Gastrocnemius medialis (tissue), 4 donors: ENCODE measurements at places on chromosomes 1 and 21. TPM values are rescaled to one million over a fixed set of nuclear protein-coding genes. Genes with fewer than 3 reads are reported as not detected.

GRCh38 chr1:109877776-109878175 lies 32.9 kb upstream of the CSF1 start:
- H3K27ac ChIP-seq: peak overlapping the region; percentile 74
- H3K27me3 ChIP-seq: no peaks in the 10 kb centered on the region
- H3K4me3 ChIP-seq: peak overlapping the region; percentile 14
- peaks cover 8% of the 10 kb centered on the region for H3K4me1 ChIP-seq
- H3K36me3 ChIP-seq: no peaks in the 10 kb centered on the region

GRCh38 chr21:36999131-36999898 lies 7.2 kb upstream of the RIPPLY3 start:
- no peak overlapping the region for H3K27ac ChIP-seq
- no peaks in the 10 kb centered on the region for H3K36me3 ChIP-seq
- H3K27me3 ChIP-seq: no peaks in the 10 kb centered on the region
- no peak for DNase-seq
- H3K4me1 ChIP-seq: no peaks in the 10 kb centered on the region

PAPPA2 gene
- not detected for total RNA-seq

GRCh38 chr1:161020509-161021164 lies at the start of gene F11R:
Gene F11R, minus strand, starts transcription at chr1:161021152. Its CDS starts 79 bp downstream, at chr1:161021073.
- H3K4me1 ChIP-seq: peaks cover 12% of the 10 kb centered on the region
- peaks cover 33% of the 10 kb centered on the region for H3K27me3 ChIP-seq
- peak within 1 kb of the TSS; percentile 79 for H3K27ac ChIP-seq
- peak within 1 kb of the TSS; percentile 65 for H3K4me3 ChIP-seq
- DNase-seq: peak; percentile 34

CD5L gene
- not detected for total RNA-seq

- H3K27me3 ChIP-seq: no peaks in the 10 kb centered on the region
- no peaks in the 10 kb centered on the region for H3K4me1 ChIP-seq
- no peaks in the 10 kb centered on the region for H3K36me3 ChIP-seq
- no peak overlapping the region for H3K4me3 ChIP-seq
- H3K27ac ChIP-seq: no peak overlapping the region
Measured at GRCh38 chr1:224783006-224783651, 146.3 kb upstream of the DNAH14 start.

OR2L3 gene
- not detected for total RNA-seq

DNA sequence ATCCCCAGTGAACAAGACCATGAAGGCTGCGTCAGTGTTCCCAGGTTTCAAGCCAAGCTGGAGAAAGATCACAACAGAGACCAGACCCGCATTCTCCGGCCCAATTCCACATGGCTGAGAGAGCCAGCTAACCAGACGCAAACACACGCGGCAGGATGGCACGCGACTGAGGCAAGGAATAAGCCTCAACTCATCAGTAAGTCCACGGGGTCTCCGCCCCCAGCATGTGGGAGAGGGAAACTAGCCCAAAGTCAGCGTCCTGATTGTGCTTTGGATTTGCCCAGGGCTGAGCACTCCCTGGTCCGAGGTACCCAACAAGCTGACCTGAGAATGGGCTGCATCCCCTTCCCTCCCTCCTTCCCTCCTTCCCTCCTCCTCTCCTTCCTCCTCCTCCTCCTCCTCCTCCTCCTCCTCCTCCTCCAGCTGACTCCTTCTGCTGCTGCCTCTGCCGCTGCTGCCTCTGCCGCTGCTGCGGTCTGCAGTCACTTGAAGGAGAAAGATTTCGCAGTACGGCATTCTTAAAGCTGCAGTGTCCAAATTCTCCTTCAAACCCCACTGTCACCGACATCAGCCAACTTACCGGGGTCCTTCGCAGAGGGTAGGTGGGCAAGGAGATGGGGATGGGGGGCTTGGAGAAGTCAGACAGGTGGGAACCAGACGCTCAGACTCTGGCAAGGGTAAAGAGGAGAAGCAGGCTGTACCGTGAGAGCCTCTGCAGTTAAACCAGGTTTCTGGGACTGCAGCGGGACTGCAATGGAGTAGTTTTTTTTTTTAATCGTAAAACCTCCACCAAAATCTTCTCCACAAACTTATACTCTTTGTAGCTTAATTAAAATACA lies 33.0 kb upstream of the H6PD start:
- DNase-seq: no peak
- no peaks in the 10 kb centered on the region for H3K36me3 ChIP-seq
- H3K27me3 ChIP-seq: peaks cover 37% of the 10 kb centered on the region

DNA sequence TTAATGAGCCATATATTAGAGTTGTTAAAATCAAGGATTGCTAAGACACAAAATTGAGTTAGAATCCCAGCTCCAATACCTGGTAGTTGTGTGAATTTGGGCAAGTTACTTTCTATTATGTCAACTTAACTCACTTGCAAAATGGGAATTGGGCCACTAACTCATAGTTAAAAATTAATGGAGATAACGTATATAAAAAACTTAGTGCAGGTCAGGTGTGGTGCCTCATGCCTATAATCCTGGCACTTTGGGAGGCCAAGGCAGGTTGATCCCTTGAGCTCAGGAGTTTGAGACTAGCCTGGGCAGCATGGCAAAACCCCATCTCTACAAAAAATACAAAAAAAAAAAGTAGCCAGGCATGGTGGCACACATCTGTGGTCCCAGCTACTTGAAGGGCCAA lies 57.5 kb downstream of the SRSF11 start:
- H3K27ac ChIP-seq: no peak overlapping the region
- peaks cover 17% of the 10 kb centered on the region for H3K36me3 ChIP-seq
- H3K4me1 ChIP-seq: no peaks in the 10 kb centered on the region
- DNase-seq: no peak
- no peaks in the 10 kb centered on the region for H3K27me3 ChIP-seq
- H3K4me3 ChIP-seq: no peak overlapping the region

DNA sequence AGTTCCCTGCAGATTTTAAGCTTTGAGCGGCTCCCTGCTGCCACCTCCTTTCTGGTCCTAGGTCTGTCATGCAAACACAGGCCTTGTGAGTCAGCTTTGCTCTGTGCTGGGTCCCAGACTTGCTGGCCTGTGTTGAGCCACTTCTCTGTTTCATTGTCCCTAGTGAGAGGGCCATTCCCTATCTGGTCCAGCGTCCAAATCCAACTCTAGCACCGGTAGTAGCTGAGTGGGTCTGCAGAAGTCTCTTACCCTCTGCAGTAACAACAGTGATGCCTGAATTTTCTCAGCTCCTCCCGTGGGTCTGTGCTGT lies 5.8 kb downstream of the TTC22 start:
- DNase-seq: no peak
- H3K36me3 ChIP-seq: no peaks in the 10 kb centered on the region
- H3K27ac ChIP-seq: no peak overlapping the region
- H3K4me1 ChIP-seq: no peaks in the 10 kb centered on the region
- H3K27me3 ChIP-seq: peaks cover 9% of the 10 kb centered on the region

- DNase-seq: no peak
- H3K27me3 ChIP-seq: no peaks in the 10 kb centered on the region
- H3K36me3 ChIP-seq: no peaks in the 10 kb centered on the region
- peak overlapping the region; percentile 63 for H3K4me3 ChIP-seq
- peaks cover 25% of the 10 kb centered on the region for H3K4me1 ChIP-seq
- H3K27ac ChIP-seq: peak overlapping the region; percentile 97
Measured at GRCh38 chr1:99644279-99645004, 1.5 kb upstream of the PALMD start.

HSF2BP gene
- total RNA-seq: not detected

- H3K4me3 ChIP-seq: no peak overlapping the region
- H3K27me3 ChIP-seq: no peaks in the 10 kb centered on the region
- no peak for DNase-seq
- no peaks in the 10 kb centered on the region for H3K36me3 ChIP-seq
- no peak overlapping the region for H3K27ac ChIP-seq
Measured at GRCh38 chr1:68218490-68218889, 13.8 kb downstream of the WLS start.

DNA sequence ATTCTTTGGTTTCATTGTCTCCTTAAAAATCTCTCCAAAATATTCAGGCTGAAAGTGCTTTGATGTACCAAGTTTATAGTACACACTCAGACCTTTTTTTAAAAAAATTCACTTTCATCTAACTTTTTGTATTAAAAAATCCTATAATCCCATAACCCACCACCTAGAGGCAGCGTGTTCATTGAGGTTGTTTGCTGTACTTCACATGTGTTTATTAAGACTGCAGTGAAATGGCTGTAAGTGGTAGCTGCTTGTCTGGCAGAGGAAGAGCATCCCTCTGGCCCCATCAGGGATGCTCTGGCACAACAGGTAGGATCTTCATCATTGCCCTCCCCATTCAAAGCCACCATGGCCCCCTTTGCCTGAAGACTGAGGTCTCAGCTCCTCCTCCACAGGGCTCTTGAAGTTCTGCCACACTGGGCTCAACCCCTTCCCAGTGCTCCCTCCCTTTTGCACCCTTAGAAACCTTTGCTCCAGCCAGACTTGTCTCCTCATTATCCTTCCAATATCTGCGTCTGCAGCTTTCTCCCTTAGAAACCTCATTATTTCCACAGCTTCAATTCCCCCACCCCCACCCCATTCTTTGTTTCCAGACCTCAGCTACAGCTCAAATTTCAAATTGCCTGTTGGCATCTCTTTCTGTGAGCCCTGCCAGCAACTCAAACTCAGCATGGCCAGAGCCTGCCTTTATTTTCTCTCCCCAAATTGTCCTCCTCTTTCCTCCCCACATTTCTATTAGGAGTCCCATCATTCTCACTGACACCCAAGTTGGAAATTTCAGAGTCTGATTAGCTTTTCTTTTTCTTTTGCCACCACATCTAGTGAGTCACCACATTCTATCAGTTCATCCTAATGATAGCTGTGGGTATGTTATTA lies 369.6 kb upstream of the USP24 start:
- no peaks in the 10 kb centered on the region for H3K27me3 ChIP-seq
- peak; percentile 24 for DNase-seq
- H3K4me3 ChIP-seq: no peak overlapping the region
- peak overlapping the region; percentile 44 for H3K27ac ChIP-seq
- no peaks in the 10 kb centered on the region for H3K36me3 ChIP-seq
- H3K4me1 ChIP-seq: peaks cover 7% of the 10 kb centered on the region

GRCh38 chr1:115071012-115071664 lies 18.2 kb downstream of the TSPAN2 start:
- H3K27ac ChIP-seq: no peak overlapping the region
- H3K4me1 ChIP-seq: no peaks in the 10 kb centered on the region
- no peaks in the 10 kb centered on the region for H3K36me3 ChIP-seq
- H3K4me3 ChIP-seq: no peak overlapping the region
- no peaks in the 10 kb centered on the region for H3K27me3 ChIP-seq
- no peak for DNase-seq

HMGCS2 gene
- not detected for total RNA-seq

DNA sequence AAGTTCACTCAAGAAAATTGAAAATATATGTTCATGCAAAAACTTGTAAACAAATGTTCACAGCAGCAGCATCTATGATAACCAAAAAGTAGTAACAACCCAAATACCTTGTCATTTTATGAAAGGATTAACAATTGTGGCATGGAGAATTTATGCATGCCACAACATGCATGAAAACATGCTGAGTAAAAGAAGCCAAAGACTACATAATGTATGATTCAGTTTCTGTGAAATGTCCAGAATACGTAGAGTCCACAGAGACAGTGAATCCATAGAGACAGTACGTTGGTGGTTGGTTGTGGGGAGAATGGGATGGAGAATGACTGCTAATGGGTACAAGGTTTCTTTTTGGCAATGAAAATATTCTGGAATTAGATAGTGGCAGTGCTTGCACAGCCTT lies 148.7 kb downstream of the MAST2 start:
- H3K4me3 ChIP-seq: no peak overlapping the region
- H3K4me1 ChIP-seq: peaks cover 57% of the 10 kb centered on the region
- H3K27ac ChIP-seq: peak overlapping the region; percentile 86
- DNase-seq: no peak
- H3K36me3 ChIP-seq: no peaks in the 10 kb centered on the region

- no peak overlapping the region for H3K27ac ChIP-seq
- H3K27me3 ChIP-seq: no peaks in the 10 kb centered on the region
- H3K36me3 ChIP-seq: no peaks in the 10 kb centered on the region
- H3K4me1 ChIP-seq: no peaks in the 10 kb centered on the region
- no peak overlapping the region for H3K4me3 ChIP-seq
- no peak for DNase-seq
Measured at GRCh38 chr1:2376931-2377672, 14.3 kb downstream of the MORN1 start.

C8B gene
- total RNA-seq: 1.5 TPM

DNA sequence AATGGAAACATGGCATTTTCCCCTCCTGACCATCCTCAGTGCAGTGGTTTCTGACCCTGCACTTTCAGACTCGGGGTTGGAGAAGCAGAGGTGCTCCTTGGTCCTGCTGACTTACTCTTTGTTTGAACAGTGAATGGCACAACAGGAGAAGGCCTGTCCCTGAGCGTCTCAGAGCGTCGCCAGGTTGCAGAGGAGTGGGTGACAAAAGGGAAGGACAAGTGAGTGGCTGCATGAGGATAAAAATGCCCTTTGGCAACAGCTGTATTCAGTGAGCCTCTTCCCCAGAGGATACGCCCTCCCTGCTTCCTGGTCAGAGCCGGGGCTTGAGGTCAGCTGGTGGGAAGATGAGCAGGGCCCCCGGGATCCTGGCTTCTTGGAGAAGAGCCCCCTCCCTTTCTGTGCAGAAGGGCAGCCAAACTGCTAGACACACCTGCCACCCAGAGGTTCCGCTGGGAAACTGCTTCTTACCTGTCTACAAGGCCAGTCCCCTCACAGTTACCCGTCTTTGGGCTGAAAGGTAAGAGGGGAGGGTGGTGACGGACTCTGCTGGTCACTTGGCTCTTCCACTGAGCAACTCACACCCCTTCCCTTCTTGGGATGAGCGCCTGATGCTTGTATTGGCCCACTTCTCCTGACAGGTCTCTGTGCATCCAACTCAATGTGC lies 16.6 kb downstream of the NPL start:
- no peak overlapping the region for H3K4me3 ChIP-seq
- no peak overlapping the region for H3K27ac ChIP-seq
- no peak for DNase-seq
- no peaks in the 10 kb centered on the region for H3K4me1 ChIP-seq

SPAG17 gene
- total RNA-seq: not detected

- peak; percentile 88 for DNase-seq
- H3K27ac ChIP-seq: peak within 1 kb of the TSS; percentile 99
- peak within 1 kb of the TSS; percentile 94 for H3K4me3 ChIP-seq
- no peaks in the 10 kb centered on the region for H3K27me3 ChIP-seq
- H3K36me3 ChIP-seq: peaks cover 19% of the 10 kb centered on the region
- peaks cover 40% of the 10 kb centered on the region for H3K4me1 ChIP-seq
Measured at GRCh38 chr1:77888081-77888780, at the start of gene NEXN. Gene NEXN, plus strand, starts transcription at chr1:77888624. Its CDS starts 27,483 bp downstream, at chr1:77916107.

S100B gene
- 1.3 TPM for total RNA-seq

HRNR gene
- not detected for total RNA-seq

SPRR2A gene
- not detected for total RNA-seq

DNA sequence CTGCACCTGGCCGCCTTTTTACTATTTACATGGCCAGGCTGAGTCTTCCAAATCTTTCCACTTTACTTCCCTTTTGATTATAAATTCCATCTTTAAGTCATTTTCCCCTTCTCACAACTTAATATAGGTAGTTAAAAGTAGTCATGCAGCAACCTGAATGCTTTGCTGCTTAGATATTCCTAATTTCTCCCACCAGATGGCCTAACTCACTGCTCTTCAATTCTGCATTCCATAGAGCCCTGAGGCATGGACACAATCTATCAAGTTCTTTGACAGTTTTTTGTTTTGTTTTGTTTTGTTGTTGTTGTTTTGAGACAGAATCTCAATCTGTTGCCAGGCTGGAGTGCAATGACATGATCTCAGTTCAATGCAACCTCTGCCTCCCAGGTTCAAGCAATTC lies 21.7 kb upstream of the FAAH start:
- H3K27me3 ChIP-seq: no peaks in the 10 kb centered on the region
- H3K4me1 ChIP-seq: no peaks in the 10 kb centered on the region
- H3K36me3 ChIP-seq: no peaks in the 10 kb centered on the region
- H3K4me3 ChIP-seq: no peak overlapping the region
- no peak overlapping the region for H3K27ac ChIP-seq
- no peak for DNase-seq

GRCh38 chr21:44702973-44703730 lies 6.2 kb downstream of the KRTAP10-12 start:
- H3K27me3 ChIP-seq: peaks cover 85% of the 10 kb centered on the region
- DNase-seq: no peak
- H3K4me3 ChIP-seq: no peak overlapping the region
- H3K4me1 ChIP-seq: no peaks in the 10 kb centered on the region
- H3K36me3 ChIP-seq: no peaks in the 10 kb centered on the region
- H3K27ac ChIP-seq: no peak overlapping the region
